ENCODE measurements at places on chromosomes 13 and 19. TPM values are rescaled to one million over a fixed set of nuclear protein-coding genes. Genes with fewer than 3 reads are reported as not detected.

SSBP4 gene
- total RNA-seq: 52.4 TPM

KRTDAP gene
- not detected for total RNA-seq

ACER1 gene
- not detected for total RNA-seq

METTL21C gene
- total RNA-seq: 0.36 TPM

GRCh38 chr13:73825143-73825542 lies 309.1 kb downstream of the KLF12 start:
- no peaks in the 10 kb centered on the region for H3K36me3 ChIP-seq
- H3K27ac ChIP-seq: no peak overlapping the region
- no peaks in the 10 kb centered on the region for H3K4me1 ChIP-seq
- no peaks in the 10 kb centered on the region for H3K27me3 ChIP-seq
- H3K4me3 ChIP-seq: no peak overlapping the region

Measured in sigmoid colon (tissue), 7 donors.